Stimulated activated CD8-positive, alpha-beta memory T cell treated with anti-CD3 and anti-CD28 coated beads, Interleukin-15, amount 100 ng/mL, for 4 hours (primary cell): ENCODE measurements at places on chromosomes 2 and 18.

DNA sequence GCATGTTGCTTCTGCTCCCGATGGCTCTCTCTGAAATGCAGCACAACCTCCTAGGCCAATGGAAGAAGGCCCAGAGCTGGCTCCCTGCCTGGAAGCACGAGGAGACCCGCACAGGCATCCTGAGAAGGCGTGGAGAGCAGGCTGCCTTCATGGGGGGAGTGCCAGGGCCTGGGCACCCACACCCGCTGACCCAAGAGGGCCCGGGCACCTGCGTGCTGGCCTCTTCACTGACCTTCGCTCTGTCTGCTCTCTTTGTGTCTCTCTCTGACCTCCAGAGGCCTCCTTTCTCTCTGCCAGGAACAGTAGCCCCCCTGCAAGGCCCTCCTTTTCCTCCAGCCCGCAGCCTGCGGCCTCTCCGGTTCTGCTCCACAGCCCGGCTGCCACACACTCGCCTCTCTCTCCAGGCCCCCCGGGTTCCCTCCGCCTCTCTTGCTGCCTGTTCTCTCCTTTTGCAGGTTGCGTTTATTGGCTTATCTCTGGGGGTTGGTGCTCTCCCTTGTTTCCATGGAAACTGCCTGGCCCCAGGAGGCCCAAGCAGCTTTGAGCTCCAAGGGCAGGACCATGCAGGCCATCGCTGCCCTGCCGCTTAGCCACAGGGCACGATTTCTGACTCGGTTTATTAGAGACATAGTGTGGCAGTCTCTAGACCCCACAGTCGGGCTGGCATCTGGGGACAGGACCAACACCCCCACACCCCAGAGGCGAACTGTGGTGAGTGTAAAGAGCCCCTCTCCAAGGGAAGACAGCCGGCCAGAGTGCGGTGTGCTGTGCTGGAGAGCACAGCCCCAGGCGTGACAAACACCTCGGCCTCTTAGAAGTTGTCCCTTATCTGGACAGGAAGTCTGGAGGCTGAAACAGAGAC lies 1.7 kb downstream of the MZT2B start:
- no peak for DNase-seq

- no peak for DNase-seq
Observed at GRCh38 chr18:8735274-8735673, 29.9 kb downstream of the MTCL1 start.

- peak; percentile 49 for DNase-seq
Observed at GRCh38 chr2:181457741-181458425, 697 bp downstream of the ITGA4 start.

- DNase-seq: no peak
Observed at GRCh38 chr2:233439191-233439590, 84.9 kb downstream of the DGKD start.

DNA sequence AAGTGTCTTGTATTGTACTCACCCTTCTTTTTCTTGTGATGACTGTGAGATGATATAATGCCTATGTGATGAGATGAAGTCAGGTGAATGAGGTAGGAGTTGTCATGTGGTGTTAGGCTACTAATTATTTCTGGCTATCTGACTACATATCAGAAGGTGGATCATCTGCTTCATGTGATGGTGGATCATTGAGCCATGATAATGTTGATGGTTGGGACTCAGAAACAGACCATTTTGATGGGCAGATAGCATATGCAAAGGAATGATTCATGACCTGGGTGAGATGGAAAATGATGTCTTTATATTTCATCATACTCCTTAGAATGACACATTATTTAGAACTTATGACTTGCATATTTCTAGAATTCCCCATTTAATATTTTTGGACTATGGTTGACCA lies 19.5 kb downstream of the ANKRD30B start:
- no peak for DNase-seq

DNA sequence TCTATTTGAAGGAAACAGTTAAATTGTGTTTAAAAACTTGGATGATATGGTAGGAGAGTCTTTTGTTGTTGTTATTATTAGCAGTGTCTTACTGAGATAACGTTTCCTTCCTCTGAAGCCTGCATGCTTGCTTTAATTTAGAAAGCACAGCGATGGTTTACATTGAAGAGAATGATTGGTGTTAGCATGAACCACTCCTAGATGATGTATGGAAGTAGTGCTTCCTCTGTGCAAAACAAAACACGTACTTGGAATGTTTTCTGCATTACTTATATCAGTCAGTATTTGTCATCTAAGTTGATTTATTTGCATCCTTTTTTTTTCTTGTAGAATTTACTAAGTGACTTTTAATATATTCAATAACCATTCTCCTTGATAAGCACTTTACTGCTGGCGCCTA lies 89.0 kb downstream of the UGGT1 start:
- DNase-seq: no peak

GRCh38 chr18:24127735-24128134 lies 11.1 kb upstream of the CABYR start:
- no peak for DNase-seq

GRCh38 chr2:220783671-220784070 lies 788.4 kb downstream of the EPHA4 start:
- DNase-seq: no peak

- no peak for DNase-seq
Observed at GRCh38 chr18:2027016-2027415, 544.3 kb downstream of the METTL4 start.

- DNase-seq: no peak
Observed at GRCh38 chr18:644395-645004, 13.0 kb upstream of the TYMS start.

DNA sequence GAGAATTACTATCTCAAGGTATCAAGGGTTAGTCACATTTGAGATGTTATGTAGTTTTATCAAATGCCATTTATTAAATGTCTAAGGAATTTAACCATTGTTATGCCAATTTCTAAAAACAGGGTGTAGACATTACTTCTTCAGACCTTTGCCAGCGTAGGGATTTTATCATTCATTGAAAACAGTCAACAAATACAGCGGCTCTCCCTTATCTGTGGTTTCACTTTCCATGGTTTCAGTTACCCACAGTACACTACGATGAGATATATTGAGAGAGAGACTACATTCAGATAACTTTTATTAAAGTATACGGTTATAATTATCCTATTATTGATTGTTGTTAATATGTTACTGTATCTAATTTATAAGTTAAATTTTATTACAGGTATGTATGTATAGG lies 234.7 kb downstream of the TMX3 start:
- DNase-seq: no peak

DNA sequence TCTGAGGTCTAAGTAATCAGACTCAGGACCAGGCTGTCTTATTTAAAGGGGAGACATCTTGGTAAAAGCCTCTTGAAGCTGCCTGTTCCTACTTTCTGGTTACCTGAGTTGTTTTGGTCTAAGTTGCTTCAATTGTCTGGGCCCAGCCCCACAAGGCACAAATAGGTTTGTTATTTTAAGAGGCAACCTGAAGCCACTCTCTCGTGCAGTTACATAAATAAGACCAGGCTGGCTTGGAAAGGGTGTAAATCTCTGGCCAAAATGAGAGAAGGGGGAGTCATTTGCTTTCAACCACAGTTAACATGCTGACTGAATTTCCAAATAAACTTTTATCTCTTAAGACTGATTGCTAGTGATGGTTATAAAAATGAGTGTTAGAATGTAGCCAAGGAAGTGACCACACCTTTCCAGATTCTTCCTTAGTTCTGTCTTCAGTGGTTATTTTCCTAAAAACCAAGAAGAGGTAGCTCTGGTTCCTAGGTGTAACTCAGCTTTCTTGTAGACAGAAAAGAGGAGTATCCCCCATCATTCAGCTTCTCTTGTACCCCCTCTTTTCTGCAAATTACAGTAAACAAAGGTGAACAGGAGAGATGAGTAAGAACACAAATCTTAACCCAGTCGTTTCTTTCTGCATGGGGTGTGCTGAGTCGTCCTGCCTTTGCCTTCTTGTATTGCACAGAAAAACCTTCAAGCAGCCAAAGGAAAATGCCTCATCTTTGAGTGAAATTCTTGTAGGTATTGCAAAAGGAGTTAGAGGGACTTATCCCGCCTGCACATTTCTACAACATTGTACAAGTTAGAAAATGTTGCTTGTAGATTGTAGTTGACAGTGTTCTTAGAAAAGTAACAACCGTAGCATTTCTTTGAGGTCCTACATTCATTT lies 161.5 kb upstream of the NT5C1B start:
- no peak for DNase-seq

GRCh38 chr2:38394903-38395341 lies 17.8 kb upstream of the ATL2 start:
- DNase-seq: no peak

- DNase-seq: no peak
Observed at GRCh38 chr2:236777408-236777807, 207.8 kb downstream of the ACKR3 start.

DNA sequence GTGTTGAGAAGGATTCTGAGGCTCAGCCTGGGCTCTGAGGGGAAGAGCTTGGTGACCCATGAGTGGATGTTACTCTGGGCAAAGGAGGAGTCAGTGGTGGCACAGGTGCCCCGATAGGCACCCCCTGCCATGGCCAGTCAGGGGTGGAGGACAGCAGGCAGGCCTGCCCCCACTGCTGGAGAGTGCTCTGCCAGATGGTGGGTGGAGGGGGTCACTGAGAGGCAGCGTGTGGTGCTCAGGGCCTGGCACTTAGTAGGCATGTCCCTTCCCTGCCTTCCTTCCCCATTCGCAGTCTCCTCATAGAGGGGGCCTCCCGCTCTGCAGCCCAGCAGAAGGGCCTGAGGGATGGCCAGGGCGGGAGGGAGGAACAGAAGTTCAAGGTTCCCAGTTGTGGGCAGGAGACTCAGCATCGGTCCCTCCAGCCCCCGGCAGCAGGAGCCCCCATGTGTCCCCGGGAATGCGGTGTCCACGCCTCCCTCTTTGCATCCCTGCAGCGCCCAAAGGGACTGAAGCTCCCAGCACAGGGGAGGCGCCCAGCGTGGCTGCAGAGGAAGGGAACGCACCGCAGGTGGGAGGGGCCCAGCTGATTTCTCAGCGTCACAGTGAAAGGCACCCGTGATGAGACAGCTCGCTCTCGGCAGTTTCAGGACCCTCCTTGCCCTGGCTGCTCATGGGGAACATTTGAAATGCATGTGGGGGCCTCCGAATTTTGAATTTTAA lies 5.7 kb upstream of the SNED1 start:
- DNase-seq: no peak

DNA sequence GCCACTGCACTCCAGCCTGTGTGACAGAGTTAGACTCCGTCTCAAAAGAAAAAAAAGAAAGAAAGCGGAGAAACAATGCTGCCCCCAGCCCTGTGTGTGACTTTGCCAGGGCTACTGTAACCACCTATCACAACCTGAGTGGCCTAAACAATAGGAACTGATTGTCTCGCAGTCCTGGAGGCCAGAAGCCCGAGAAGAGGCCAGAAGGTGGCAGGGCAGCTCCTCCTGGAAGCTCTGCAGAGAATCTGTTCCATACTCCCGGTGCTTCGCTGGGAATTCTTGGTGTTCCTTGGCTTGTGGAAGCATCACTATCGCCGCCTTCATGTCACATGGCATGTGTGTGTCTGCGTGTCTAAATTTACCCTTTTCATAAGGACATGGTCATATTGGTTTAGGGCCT lies 14.4 kb upstream of the RAB17 start:
- DNase-seq: no peak

- no peak for DNase-seq
Observed at GRCh38 chr18:27235218-27235870, 50.2 kb upstream of the CHST9 start.

- DNase-seq: no peak
Observed at GRCh38 chr2:5696945-5697521, 4.8 kb downstream of the SOX11 start.

GRCh38 chr2:171712051-171712450 lies 24.8 kb downstream of the DYNC1I2 start:
- DNase-seq: no peak

- peak; percentile 4 for DNase-seq
Observed at GRCh38 chr2:54522624-54523281, 66.6 kb downstream of the SPTBN1 start.

- no peak for DNase-seq
Observed at GRCh38 chr2:29950481-29950880, 29.1 kb upstream of the ALK start.

GRCh38 chr2:151927501-151928221 lies 99.4 kb upstream of the ARL5A start:
- DNase-seq: no peak

DNA sequence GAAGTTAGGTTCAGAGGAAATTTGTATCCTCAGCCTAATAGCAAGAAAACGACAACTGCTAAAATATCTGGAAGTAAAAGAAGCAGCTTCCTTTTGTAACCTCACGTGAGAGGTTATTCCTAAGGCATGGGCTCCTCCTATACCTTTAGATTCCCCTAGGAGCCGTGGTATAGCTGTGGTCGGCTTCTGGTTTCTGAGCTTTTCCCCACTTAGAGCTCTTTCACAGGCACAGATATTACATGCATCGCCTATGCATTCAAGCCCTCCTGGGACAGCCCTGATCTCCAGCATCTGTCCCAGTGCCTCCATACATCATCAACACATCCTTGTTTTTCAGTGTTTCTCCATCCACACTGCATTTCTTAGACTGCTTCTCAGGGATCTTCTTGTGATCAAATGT lies 289.0 kb downstream of the ALPK2 start:
- DNase-seq: no peak
